Stimulated activated CD8-positive, alpha-beta memory T cell treated with anti-CD3 and anti-CD28 coated beads, Interleukin-15, amount 100 ng/mL, for 4 hours (primary cell): ENCODE measurements at places on chromosomes 12 and 14.

DNA sequence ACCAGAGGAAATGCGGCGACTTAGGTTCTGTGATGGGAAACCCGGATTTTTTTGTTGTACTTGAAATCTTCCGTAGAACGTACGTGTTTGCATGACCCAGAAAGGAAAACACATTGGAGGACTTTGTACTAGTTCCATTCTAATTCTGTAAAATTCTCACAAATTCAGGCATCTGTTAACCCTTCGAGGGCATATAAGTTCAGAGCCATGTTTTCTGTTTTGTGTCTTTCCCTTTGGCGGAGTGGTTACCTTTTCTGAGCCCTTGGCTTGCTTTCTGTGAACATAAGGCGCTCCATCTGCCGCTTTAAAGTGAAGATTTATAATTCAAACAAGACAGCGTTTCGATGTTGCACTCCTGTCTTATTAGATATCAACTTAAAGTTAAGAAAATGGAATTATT is 34.2 kb downstream of the BICD1 start:
- no peak for DNase-seq

DNA sequence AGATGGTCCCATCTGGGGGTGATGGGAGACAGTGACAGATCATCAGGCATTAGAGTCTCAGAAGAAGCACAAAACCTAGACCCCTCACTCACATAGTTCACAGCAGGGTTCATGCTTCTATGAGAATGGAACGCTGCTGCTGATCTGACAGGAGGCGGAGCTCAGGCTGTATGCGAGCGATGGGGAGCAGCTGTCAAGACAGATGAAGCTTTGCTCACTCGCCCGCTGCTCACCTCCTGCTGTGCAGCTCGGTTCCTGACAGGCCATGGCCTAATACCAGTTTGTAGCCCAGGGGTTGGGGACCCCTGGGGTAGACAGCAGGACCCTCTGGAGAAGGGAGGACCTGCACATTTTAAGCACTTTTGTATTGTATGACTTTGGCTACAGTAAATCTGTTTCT is 111.2 kb downstream of the LGMN start:
- no peak for DNase-seq

DNA sequence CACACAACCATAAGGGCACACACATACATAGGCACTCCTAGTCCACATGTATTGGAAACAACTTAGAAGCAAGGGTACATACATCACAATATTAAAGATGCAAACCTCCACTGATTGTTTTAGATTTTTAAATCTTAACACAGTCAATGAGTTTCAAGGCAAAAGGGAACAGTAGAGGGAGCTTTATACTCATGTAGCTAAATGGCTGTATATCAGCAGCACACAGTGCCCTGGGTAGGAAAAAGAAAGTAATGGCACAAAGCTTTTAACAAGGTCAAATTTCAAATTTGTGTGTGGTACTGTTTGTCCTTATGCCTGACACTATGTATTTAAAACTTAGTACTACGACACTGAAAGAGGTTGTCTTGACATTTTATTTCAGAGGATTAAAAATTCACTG is 262.0 kb downstream of the MED13L start:
- no peak for DNase-seq

- no peak for DNase-seq
Measured at GRCh38 chr12:76998908-76999556, 66.3 kb downstream of the E2F7 start.

GRCh38 chr12:1838994-1839365 is 18.6 kb downstream of the LRTM2 start:
- no peak for DNase-seq

- no peak for DNase-seq
Measured at GRCh38 chr12:95571369-95571768, 20.1 kb upstream of the USP44 start.

DNA sequence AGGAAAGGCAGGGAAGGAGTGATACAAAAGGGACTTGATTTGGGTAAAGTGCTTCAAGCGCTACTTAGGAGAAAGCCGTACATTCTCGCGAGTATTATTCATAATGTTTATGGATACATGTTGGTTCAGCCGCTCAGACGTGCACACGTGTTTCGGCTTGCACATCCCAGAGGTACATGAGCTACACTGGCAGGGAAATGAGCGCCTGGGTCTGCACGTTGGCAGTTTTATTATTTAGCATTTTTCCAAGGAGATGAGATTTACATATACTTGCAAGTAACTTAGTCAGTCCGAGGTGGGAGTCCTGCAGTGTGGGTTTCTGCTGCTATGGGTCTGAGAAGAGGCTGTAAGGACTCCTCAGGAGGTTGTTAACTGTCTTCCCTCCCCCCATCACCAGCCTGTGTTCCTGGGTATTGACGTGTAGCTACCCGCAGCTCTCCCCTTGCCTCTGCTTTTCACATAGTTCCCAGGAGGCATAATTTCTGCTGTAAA is 1.5 kb downstream of the PRKCH start:
- DNase-seq: no peak

DNA sequence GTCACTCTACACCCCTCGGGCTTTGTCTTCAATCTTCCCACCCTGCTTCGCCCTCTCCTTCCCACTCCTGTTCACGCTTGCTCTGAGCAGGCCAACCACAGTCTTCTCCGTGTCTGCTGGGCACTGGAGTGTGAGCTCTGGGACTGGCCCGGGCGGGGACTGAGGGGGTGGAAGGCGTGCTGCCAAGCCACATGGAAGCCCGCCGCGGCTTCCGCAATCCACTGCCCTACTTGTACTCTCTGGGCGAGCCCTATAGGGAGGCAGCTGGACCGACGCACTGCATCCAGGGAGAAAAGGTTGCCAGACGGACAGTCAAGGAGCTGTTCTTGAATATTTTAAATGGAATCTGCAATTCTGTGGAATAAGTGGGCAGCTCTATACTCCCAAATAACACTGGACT is 24.8 kb downstream of the GOLGA3 start:
- DNase-seq: no peak
